Activated naive CD8-positive, alpha-beta T cell treated with anti-CD3 and anti-CD28 coated beads for 36 hours (primary cell): ENCODE measurements at places on chromosomes 3 and 15. TPM values are rescaled to one million over a fixed set of nuclear protein-coding genes. Genes with fewer than 3 reads are reported as not detected.

- no peak for DNase-seq
- peaks cover 13% of the 10 kb centered on the region for H3K36me3 ChIP-seq
- H3K27me3 ChIP-seq = no peaks in the 10 kb centered on the region
- no peak overlapping the region for H3K4me3 ChIP-seq
- H3K4me1 ChIP-seq = no peaks in the 10 kb centered on the region
Measured at GRCh38 chr15:55343168-55343567, 24.1 kb downstream of the PIGB start.

- H3K4me1 ChIP-seq = peaks cover 57% of the 10 kb centered on the region
- H3K4me3 ChIP-seq = no peak overlapping the region
- no peaks in the 10 kb centered on the region for H3K27me3 ChIP-seq
Measured at GRCh38 chr15:63820210-63820609, 13.5 kb downstream of the HERC1 start.

DNA sequence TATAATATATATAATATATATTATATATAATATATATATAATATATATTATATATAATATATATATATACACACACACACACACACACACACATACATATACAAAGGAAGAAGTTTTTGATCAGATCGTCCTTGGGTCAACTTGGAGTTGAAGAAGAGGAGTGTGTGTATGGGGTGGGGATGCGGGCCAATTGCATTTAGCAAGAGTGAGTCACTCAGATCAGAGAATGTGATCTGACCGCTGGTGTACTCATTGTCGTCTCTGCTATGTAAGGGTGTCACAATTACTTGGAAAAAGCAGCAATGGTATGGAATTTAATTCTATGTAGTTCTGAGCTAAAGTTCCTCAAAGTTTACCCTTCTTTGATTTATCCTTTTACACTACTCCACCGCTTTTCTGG, 4.6 kb upstream of the VGLL3 start:
- H3K27me3 ChIP-seq = peaks cover 23% of the 10 kb centered on the region
- H3K27ac ChIP-seq = no peak overlapping the region
- H3K4me1 ChIP-seq = no peaks in the 10 kb centered on the region
- DNase-seq = no peak

- no peak overlapping the region for H3K27ac ChIP-seq
- no peak for DNase-seq
- no peak overlapping the region for H3K4me3 ChIP-seq
- peaks cover 18% of the 10 kb centered on the region for H3K27me3 ChIP-seq
Measured at GRCh38 chr15:57554812-57555179, 36.9 kb upstream of the MYZAP start.

GRCh38 chr3:42214565-42215283, 51.3 kb downstream of the CCK start:
- H3K36me3 ChIP-seq = peaks cover 26% of the 10 kb centered on the region
- H3K27ac ChIP-seq = no peak overlapping the region
- no peaks in the 10 kb centered on the region for H3K27me3 ChIP-seq
- DNase-seq = no peak

- H3K27ac ChIP-seq = peak within 1 kb of the TSS; percentile 15
- H3K4me1 ChIP-seq = peaks cover 19% of the 10 kb centered on the region
- peaks cover 58% of the 10 kb centered on the region for H3K27me3 ChIP-seq
- DNase-seq = peak; percentile 45
Measured at GRCh38 chr15:89654847-89655805, at the start of gene KIF7. TSS of gene KIF7 (minus strand) at chr15:89655467. CDS start at chr15:89652930, 2,537 bp downstream.

GRCh38 chr15:41160639-41161315, 44.7 kb upstream of the INO80 start:
- H3K27me3 ChIP-seq = no peaks in the 10 kb centered on the region
- DNase-seq = no peak
- no peak overlapping the region for H3K4me3 ChIP-seq
- peaks cover 8% of the 10 kb centered on the region for H3K4me1 ChIP-seq

DNA sequence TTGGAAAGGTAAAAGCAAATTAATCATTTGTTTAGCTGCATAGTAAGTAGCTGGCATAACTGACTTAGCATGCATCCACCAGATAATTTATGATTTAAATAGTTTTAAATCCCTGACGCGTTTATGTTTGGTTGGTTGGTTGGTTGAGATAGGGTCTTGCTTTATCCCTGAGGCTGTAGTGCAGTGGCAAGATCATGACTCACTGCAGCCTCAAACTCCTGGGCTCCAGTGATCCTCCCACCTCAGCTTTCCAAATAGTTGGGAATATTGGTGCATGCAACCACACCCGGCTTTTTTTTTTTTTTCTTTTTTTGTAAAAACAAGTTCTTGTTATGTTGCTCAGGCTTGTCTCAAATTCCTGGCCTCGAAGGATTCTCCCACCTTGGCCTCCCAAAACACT, 263.4 kb downstream of the MCTP2 start:
- no peak overlapping the region for H3K4me3 ChIP-seq
- H3K36me3 ChIP-seq = no peaks in the 10 kb centered on the region
- no peak for DNase-seq
- H3K27ac ChIP-seq = no peak overlapping the region

- DNase-seq = no peak
- no peaks in the 10 kb centered on the region for H3K4me1 ChIP-seq
- no peaks in the 10 kb centered on the region for H3K36me3 ChIP-seq
- H3K4me3 ChIP-seq = no peak overlapping the region
Measured at GRCh38 chr15:95522533-95522932, 808.0 kb upstream of the NR2F2 start.

Gene LRRN1
- total RNA-seq = 3.3 TPM

Gene B3GALNT1
- total RNA-seq = 14.0 TPM

Gene ZBTB47
- 0.68 TPM for total RNA-seq

GRCh38 chr3:154214306-154214705, 93.1 kb downstream of the ARHGEF26 start:
- no peaks in the 10 kb centered on the region for H3K4me1 ChIP-seq
- DNase-seq = no peak
- no peaks in the 10 kb centered on the region for H3K36me3 ChIP-seq
- no peak overlapping the region for H3K27ac ChIP-seq
- no peak overlapping the region for H3K4me3 ChIP-seq

Gene SRP14
- total RNA-seq = 161 TPM

- H3K36me3 ChIP-seq = no peaks in the 10 kb centered on the region
- no peak for DNase-seq
- no peaks in the 10 kb centered on the region for H3K4me1 ChIP-seq
- H3K27ac ChIP-seq = no peak overlapping the region
- no peak overlapping the region for H3K4me3 ChIP-seq
Measured at GRCh38 chr3:190790185-190790584, 72.3 kb downstream of the GMNC start.

Gene MKRN2OS
- total RNA-seq = not detected

Gene ADAMTS9
- not detected for total RNA-seq

GRCh38 chr15:55007561-55007960, 189.2 kb downstream of the RSL24D1 start:
- H3K36me3 ChIP-seq = no peaks in the 10 kb centered on the region
- H3K27me3 ChIP-seq = no peaks in the 10 kb centered on the region
- no peaks in the 10 kb centered on the region for H3K4me1 ChIP-seq
- no peak overlapping the region for H3K4me3 ChIP-seq
- no peak for DNase-seq
- no peak overlapping the region for H3K27ac ChIP-seq

Gene PCLAF
- total RNA-seq = 126 TPM

DNA sequence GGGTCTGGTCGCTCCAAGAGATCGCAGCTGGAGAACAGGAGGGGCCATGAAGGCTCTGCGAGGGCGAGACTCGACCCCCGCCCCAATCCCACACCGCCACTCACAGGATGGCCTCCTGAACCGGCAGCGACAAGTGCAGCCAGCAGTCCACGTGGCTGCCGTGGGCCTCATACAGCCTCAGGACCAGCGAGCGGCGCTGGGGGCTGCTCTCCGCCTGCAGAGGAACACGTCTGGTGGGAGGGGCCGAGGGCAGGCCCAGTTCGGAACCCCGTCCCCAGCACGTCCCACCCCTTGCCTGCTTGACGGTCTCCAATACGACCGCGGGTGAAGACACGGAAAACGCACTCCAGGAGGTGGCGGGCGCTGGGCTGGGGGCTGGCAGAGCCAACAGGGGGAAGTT, 9.2 kb downstream of the NEIL1 start:
- no peak overlapping the region for H3K27ac ChIP-seq
- no peak for DNase-seq
- H3K4me3 ChIP-seq = no peak overlapping the region
- H3K36me3 ChIP-seq = peaks cover 10% of the 10 kb centered on the region
- peaks cover 2% of the 10 kb centered on the region for H3K4me1 ChIP-seq

Gene SLC22A14
- not detected for total RNA-seq

Gene COL6A6
- not detected for total RNA-seq

DNA sequence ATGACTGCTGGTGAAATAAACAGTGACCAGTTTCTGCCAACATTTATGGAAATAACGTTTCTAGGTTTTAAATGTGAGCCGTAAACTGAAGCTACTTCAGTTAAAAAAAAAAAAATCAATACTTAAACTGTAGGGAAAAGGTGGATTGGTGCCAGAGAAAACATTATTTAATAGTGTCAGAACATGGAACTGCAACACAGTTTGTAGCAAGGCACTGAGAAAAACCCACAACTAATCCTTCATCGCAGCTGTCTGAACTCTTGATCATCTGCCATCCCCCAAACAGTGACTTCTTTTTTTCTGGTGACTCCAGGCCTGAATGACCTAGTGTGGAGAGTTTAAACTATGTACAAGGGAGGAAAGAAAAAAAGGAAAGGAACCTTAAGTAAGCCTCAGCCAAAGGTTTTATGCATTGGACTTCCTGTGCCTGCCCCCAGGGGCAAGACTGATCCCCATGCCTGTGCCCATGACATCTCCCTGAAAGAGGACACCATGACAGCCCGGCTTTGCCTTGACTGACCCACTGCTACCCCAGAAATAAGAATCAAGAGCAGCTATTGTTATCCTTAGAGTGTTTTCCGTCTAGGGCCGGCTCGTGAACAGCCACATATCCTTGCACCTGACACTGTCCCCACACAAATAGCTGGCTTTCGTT, 33.1 kb downstream of the CRTAP start:
- DNase-seq = no peak
- H3K27ac ChIP-seq = no peak overlapping the region
- peaks cover 6% of the 10 kb centered on the region for H3K36me3 ChIP-seq
- no peak overlapping the region for H3K4me3 ChIP-seq
- H3K4me1 ChIP-seq = no peaks in the 10 kb centered on the region
- H3K27me3 ChIP-seq = peaks cover 4% of the 10 kb centered on the region

Gene CTXN2
- total RNA-seq = not detected

GRCh38 chr3:11611341-11611799, 32.3 kb downstream of the VGLL4 start:
- peaks cover 25% of the 10 kb centered on the region for H3K36me3 ChIP-seq
- H3K27me3 ChIP-seq = no peaks in the 10 kb centered on the region
- H3K27ac ChIP-seq = no peak overlapping the region
- H3K4me1 ChIP-seq = peaks cover 74% of the 10 kb centered on the region
- no peak overlapping the region for H3K4me3 ChIP-seq

Gene ADAMTS7
- total RNA-seq = 0.10 TPM
